Lung (tissue), 17 donors: ENCODE measurements at places on chromosomes 12 and 14. TPM values are rescaled to one million over a fixed set of nuclear protein-coding genes. Genes with fewer than 3 reads are reported as not detected.

GRCh38 chr14:71783088-71783487, 149.1 kb upstream of the RGS6 start:
- no peak overlapping the region for H3K4me3 ChIP-seq
- no peaks in the 10 kb centered on the region for H3K27me3 ChIP-seq
- DNase-seq = no peak
- no peaks in the 10 kb centered on the region for H3K36me3 ChIP-seq

GRCh38 chr12:113347892-113348291, 10.5 kb upstream of the PLBD2 start:
- no peak for DNase-seq
- no peaks in the 10 kb centered on the region for H3K27me3 ChIP-seq
- no peak overlapping the region for H3K27ac ChIP-seq
- H3K4me1 ChIP-seq = no peaks in the 10 kb centered on the region
- H3K4me3 ChIP-seq = no peak overlapping the region

DNA sequence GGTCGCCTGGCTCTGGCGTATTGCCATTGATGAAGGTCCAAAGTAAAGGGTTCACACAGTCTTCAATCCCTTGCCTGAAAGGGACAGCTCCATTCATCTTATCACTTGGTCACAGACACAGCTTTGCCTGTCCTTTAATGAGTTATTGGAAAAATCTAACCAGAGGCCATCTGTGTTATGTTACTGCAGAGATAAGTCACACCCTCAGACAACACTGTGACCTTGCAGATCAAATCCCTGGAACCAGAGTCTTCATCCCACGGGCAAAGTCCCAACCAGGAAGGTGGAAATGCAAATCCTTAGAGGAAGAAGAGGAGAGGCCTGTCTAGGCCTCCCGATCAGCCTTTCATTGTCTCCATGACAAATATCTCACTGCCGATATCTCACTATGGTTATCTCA, 68.3 kb upstream of the SCN8A start:
- DNase-seq = no peak
- no peak overlapping the region for H3K4me3 ChIP-seq
- no peak overlapping the region for H3K27ac ChIP-seq
- peaks cover 2% of the 10 kb centered on the region for H3K4me1 ChIP-seq

- DNase-seq = peak; percentile 47
- no peaks in the 10 kb centered on the region for H3K4me1 ChIP-seq
- no peak overlapping the region for H3K4me3 ChIP-seq
Observed at GRCh38 chr14:93591506-93591905, 160.8 kb downstream of the UNC79 start.

- no peak within 1 kb of the TSS for H3K27ac ChIP-seq
- H3K27me3 ChIP-seq = peaks cover 88% of the 10 kb centered on the region
- DNase-seq = peak; percentile 75
- H3K36me3 ChIP-seq = no peaks in the 10 kb centered on the region
- H3K4me3 ChIP-seq = no peak within 1 kb of the TSS
Observed at GRCh38 chr12:48004053-48004941, at the start of gene COL2A1. COL2A1 (minus strand) TSS chr12:48004476; CDS start chr12:48004321, 155 bp downstream.

DNA sequence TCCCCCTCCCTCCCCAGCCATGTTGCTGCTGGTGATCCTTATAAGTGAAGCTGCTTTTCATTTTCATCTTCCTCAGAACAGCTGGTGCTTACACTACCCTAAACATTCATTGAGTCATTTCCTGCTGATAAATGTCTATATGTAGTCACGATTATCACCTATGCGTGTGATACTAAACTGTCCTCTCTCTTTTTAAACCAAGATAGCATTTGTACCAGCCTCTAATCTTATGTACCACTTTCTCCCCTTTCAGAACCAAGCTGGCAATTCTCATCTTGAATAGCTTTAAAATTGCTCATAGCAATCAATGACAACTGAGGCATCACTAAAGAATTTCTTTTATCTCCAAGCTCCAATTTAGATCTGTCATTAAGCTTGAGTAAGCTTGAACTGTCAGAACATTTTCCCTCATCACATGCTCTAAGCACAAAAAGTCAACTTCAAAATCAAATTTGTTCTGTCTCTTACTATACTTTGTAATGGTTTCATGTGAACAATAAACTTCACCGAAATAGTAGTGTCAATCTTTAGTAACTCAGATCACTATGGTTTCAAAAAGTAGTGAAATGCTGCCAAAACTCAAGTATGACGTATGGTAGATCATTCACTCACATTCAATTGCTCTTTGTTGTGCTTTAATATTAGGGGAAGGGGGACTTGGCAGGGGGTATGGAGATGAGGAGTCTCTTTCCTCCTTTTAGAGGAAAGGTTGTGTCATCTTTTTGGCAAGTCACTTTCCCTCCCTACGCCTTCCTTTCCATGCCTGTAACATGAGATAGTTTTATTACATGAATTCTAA, 178.1 kb upstream of the NOVA1 start:
- no peaks in the 10 kb centered on the region for H3K36me3 ChIP-seq
- no peak overlapping the region for H3K27ac ChIP-seq
- H3K27me3 ChIP-seq = no peaks in the 10 kb centered on the region
- DNase-seq = peak; percentile 3

- DNase-seq = no peak
- H3K27ac ChIP-seq = no peak overlapping the region
Observed at GRCh38 chr12:96522690-96523089, 33.3 kb downstream of the CFAP54 start.

GRCh38 chr14:61218157-61218556, 63.0 kb downstream of the TMEM30B start:
- H3K27ac ChIP-seq = no peak overlapping the region
- peaks cover 14% of the 10 kb centered on the region for H3K4me1 ChIP-seq
- no peaks in the 10 kb centered on the region for H3K36me3 ChIP-seq
- no peak overlapping the region for H3K4me3 ChIP-seq
- no peaks in the 10 kb centered on the region for H3K27me3 ChIP-seq

DNA sequence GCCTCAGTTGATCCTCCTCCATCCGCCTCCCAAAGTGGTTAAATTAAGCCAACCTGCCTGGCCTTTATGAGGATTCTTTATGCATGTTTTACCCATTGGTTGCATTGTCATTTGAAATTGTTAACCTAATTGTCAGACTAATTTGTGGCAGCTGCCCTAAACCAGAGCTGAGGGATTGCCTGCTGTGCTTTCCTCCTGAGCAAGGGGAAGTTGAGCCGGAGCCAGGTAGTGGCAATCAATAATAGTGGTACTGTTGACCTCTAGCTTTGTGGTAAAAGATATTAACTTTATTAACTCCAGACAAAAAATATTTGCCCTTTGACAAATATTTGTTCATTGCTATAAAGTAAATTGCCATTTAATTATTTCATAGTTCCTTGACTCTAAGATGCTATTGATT, 5.6 kb upstream of the HEBP1 start:
- H3K27ac ChIP-seq = no peak overlapping the region
- no peak overlapping the region for H3K4me3 ChIP-seq
- no peaks in the 10 kb centered on the region for H3K27me3 ChIP-seq
- DNase-seq = no peak
- H3K36me3 ChIP-seq = no peaks in the 10 kb centered on the region

- peaks cover 20% of the 10 kb centered on the region for H3K4me1 ChIP-seq
- H3K27ac ChIP-seq = no peak overlapping the region
- H3K36me3 ChIP-seq = no peaks in the 10 kb centered on the region
- DNase-seq = no peak
- no peaks in the 10 kb centered on the region for H3K27me3 ChIP-seq
- H3K4me3 ChIP-seq = no peak overlapping the region
Observed at GRCh38 chr14:32370714-32371113, 41.6 kb downstream of the AKAP6 start.

DNA sequence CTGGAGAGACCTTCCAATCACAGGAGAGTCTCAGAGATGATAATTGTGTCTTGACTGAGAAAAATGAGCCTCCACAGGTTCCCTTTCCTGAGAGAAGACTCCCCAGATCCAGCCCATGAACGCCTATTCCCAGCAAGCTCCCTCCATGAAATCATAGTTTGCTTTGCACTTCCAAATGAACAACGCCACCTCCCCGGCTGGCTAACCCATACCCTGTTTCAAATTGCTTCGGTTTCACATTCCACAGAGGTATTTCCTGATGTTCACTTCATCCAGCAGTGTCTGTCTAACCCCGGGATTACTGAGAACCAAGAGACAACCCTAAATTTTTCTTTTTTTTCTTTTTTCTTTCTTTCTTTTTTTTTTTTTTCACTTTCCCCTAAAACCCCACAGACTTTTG, 124.1 kb upstream of the RFLNA start:
- H3K4me1 ChIP-seq = no peaks in the 10 kb centered on the region
- no peak for DNase-seq
- no peaks in the 10 kb centered on the region for H3K27me3 ChIP-seq
- H3K36me3 ChIP-seq = no peaks in the 10 kb centered on the region

GRCh38 chr14:20493634-20494033, 11.7 kb upstream of the RNASE10 start:
- H3K4me3 ChIP-seq = no peak overlapping the region
- no peaks in the 10 kb centered on the region for H3K36me3 ChIP-seq
- no peaks in the 10 kb centered on the region for H3K27me3 ChIP-seq
- no peak for DNase-seq

DNA sequence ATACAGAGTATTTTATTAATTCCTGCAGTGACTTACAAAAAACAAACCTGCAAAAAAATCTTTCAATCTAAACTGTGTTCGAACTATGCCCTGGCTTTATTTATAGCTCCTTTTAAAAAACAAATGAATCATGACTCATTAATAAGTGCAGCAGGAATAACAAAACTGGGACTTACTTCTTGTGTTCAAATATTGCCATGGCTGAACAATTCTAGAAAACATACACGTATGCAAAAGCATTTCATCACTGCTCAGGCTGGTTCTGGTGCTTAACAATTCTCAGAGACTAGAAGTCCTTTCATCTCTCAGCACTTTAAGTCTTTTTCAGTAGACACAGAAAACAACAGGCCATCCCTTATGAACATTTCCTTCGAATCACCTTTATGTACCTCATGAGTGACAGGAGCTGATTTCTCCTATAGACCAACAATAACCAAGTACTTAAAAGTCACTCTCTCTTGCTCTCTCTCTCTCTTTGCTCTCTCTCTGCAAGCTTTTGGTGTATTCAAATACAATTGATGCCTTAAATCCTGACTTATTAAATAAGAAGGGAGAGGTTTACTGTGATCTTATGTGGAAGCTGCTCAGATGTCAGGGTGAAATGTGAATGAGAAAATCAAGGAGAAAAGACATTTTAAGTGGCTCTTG, 268.8 kb downstream of the TTC8 start:
- H3K27ac ChIP-seq = no peak overlapping the region
- H3K36me3 ChIP-seq = no peaks in the 10 kb centered on the region
- H3K4me1 ChIP-seq = peaks cover 30% of the 10 kb centered on the region
- no peak for DNase-seq
- H3K4me3 ChIP-seq = no peak overlapping the region

GRCh38 chr14:92952481-92953298, 29.7 kb downstream of the CHGA start:
- H3K27ac ChIP-seq = no peak overlapping the region
- no peaks in the 10 kb centered on the region for H3K4me1 ChIP-seq
- no peak for DNase-seq
- H3K36me3 ChIP-seq = no peaks in the 10 kb centered on the region
- no peaks in the 10 kb centered on the region for H3K27me3 ChIP-seq

DNA sequence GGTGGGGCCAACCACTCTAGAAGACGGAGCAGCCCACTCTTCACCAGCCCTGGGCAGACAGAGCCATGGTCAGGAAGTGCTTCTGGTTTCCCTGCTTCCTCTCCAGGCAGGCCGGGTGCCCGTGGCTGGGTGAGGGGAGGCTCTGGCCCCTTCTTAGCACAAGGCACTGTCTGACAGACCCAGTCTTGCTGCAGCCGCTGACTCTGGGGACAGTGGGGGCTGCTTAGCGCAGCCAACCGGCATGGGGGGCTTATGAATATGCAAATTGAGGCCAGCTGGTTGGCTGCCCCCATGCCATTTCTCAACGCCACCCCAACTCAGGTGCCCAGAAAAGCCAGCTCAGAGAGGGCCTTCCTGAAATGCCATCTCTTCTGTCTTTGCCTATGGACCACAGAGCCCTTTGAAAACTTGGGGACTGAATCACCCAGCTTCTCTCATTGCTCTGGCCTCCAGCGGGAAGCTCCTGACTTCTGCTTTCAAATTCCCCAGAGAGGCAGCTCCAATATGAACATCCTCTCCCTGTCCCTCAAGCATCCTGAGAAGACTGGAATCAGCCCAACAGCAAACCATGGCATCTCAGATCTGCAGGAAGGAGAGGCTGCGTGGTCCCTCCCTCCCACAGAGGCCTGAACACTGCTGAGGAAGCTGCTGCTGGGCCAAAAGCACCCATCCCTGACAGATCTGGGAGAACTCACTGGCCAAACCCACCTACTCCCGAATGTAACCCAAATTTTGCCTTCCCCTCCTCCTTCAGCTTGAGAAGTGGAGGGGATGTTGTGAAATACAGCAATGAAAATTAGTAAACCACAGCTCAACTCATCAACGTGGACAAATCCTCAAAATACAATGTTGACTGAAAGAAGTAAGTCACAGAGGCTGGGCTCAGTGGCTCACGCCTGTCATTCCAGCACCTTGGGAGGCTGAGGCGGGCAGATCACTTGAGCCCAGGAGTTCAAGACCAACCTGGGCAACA, at the start of gene PROX2:
TSS of gene PROX2 (minus strand) at position 205 of the 973 bp plus-strand sequence. CDS start 12,311 bp downstream, outside the sequence.
- H3K4me1 ChIP-seq = peaks cover 5% of the 10 kb centered on the region
- no peaks in the 10 kb centered on the region for H3K36me3 ChIP-seq
- H3K27ac ChIP-seq = no peak within 1 kb of the TSS
- H3K4me3 ChIP-seq = no peak within 1 kb of the TSS

- no peaks in the 10 kb centered on the region for H3K36me3 ChIP-seq
- H3K27me3 ChIP-seq = no peaks in the 10 kb centered on the region
- no peak overlapping the region for H3K27ac ChIP-seq
- no peaks in the 10 kb centered on the region for H3K4me1 ChIP-seq
Observed at GRCh38 chr14:74029136-74029535, 10.0 kb downstream of the BBOF1 start.

- no peaks in the 10 kb centered on the region for H3K4me1 ChIP-seq
- no peak for DNase-seq
- peaks cover 39% of the 10 kb centered on the region for H3K36me3 ChIP-seq
Observed at GRCh38 chr12:64745980-64746379, 13.2 kb downstream of the GNS start.

Gene SLC6A15
- polyA plus RNA-seq = 0.02 TPM

Gene KITLG
- 13.7 TPM for polyA plus RNA-seq

Gene SLC5A8
- polyA plus RNA-seq = 3.4 TPM

Gene AGAP2
- polyA plus RNA-seq = 1.4 TPM

Gene PROX2
- polyA plus RNA-seq = not detected

Gene ADCY6
- polyA plus RNA-seq = 14.4 TPM

Gene TMEM132D
- 0.06 TPM for polyA plus RNA-seq

Gene TBX5
- 5.6 TPM for polyA plus RNA-seq

Gene CCDC38
- polyA plus RNA-seq = 0.05 TPM

Gene TAS2R50
- polyA plus RNA-seq = 0.03 TPM

Gene IL22
- polyA plus RNA-seq = 0.46 TPM

Gene SERPINA3
- polyA plus RNA-seq = 446 TPM

Gene RASSF9
- 2.3 TPM for polyA plus RNA-seq
